BE2C (cell line): ENCODE measurements at places on chromosomes 12 and 14.
A peak's percentile ranks its signal among the peaks of the same experiment; 100 is the strongest.

GRCh38 chr14:89184952-89185351 lies 232.1 kb downstream of the FOXN3 start:
- DNase-seq = no peak

GRCh38 chr12:10690906-10691305 lies 17.1 kb upstream of the STYK1 start:
- no peak for DNase-seq

GRCh38 chr14:94051779-94052178 lies 25.6 kb downstream of the OTUB2 start:
- DNase-seq = no peak

- DNase-seq = no peak
Measured at GRCh38 chr12:46664761-46665287, 161.0 kb downstream of the SLC38A4 start.

DNA sequence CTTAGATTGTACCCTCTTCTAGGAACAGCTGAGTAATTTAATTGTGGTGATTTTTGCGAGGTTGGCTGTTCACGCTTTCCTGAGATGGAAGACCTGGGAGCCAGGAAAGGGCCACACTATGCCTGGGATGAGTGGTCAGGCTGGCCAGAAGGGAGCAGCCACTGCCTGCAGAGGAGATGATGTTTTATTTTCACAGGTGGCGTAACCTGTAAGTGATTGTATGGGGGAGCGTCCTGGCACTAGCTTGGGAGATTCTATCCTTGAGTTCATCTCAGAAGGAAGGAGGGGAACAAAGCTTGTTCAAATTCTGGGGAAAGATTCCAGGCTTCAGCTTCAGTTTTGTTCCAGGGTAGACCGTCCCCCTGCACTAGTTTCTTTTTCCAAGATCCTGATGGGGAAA lies 1.2 kb downstream of the RPH3A start:
- DNase-seq = no peak

GRCh38 chr12:47556261-47557030 lies 149.4 kb downstream of the RPAP3 start:
- DNase-seq = no peak

- peak; percentile 51 for DNase-seq
Measured at GRCh38 chr14:104865081-104865630, at the start of gene CEP170B. Gene CEP170B, plus strand, starts transcription at chr14:104865268. Its CDS starts 3,183 bp downstream, at chr14:104868451.

DNA sequence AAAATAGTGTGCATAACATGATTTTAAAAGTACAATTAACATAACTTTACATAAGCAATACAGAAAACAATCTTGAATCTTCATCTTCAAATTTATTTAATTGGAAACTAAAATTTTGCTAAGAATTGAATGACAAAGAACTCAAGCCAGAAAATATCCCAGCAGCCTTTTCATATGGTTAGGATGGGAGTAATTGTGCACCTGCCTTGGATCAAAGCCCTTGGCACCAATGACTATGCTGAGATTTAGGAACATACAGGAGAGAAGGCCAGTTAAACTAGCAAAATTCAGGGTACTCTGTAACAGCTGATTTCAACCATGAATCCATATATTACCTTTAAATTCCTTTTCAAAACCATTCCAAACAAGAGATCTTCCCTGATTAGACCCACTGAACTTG lies 5.8 kb downstream of the KERA start:
- no peak for DNase-seq

DNA sequence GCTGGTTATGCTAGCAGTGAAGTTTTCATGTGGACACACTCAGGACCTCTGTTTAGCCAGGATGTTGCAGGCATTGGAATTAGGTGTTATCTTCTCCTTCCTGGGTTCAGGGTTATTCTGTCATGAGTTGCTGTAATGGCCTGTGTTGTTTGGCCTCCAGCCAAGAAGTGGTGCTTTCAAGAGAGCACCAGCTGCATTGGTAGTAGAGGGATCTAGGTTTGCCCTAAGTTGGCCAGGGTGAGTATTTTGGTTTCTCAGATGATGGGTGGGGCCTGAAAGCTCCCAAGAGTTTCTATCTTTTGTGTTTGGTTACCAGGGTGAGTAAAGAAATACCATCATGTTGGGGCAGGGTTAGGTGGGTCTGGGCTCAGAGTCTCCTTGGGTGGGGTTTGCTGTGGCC lies 2.7 kb upstream of the GZMH start:
- no peak for DNase-seq

- DNase-seq = no peak
Measured at GRCh38 chr12:26799741-26800140, 33.3 kb downstream of the ITPR2 start.

GRCh38 chr14:105021656-105022275 lies 883 bp upstream of the CDCA4 start:
- peak; percentile 51 for DNase-seq

DNA sequence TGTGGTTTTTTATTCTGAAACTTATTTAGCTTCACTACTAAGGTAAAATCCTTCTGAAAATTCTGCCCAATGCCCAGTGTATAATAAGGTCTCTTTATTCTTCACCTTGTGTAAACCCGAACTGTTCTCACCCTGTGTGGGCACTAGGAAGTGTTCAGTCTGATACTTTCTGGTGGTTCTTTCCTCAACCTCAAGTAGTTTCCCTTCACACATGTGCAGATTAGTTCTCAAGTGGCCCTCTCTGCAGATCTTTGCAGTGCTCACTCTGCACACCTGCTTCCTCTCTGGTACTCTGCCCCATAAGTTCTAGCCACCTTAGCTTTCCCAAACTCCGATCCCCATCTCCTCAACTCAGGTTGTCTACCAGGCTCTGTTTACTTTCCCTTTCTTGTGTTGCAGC lies 61.6 kb downstream of the RAD51B start:
- no peak for DNase-seq

- no peak for DNase-seq
Measured at GRCh38 chr12:65605019-65605418, 219.3 kb upstream of the HMGA2 start.

- DNase-seq = no peak
Measured at GRCh38 chr12:97701901-97702300, 239.3 kb downstream of the RMST start.
